ENCODE measurements at places on chromosomes 4 and X.

GRCh38 chr4:19689511-19689910, 562.2 kb upstream of the SLIT2 start:
- no peak for DNase-seq

GRCh38 chrX:85112293-85112692, 108.6 kb downstream of the APOOL start:
- DNase-seq, result no peak

GRCh38 chr4:55157559-55158277, 32.3 kb upstream of the KDR start:
- DNase-seq, result no peak

DNA sequence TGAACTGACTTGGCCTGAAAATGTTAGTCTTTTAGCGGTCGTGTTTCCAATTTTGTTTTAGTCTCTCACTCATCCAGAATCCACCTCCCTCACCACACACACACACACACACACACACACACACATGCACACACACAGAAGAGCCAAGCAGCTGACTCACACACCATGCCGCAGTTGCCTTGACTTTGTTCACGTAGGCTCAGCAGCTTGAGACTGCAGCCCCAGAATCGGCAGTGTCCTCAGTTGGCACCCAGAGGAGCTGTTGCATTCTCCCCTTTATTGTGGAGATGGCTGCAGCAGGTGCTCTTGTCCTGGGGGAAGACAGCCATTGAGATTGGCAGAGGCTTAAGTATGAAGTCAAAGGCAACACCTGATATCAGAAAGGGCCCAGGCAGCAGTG, 20.9 kb upstream of the XPNPEP2 start:
- no peak for DNase-seq

DNA sequence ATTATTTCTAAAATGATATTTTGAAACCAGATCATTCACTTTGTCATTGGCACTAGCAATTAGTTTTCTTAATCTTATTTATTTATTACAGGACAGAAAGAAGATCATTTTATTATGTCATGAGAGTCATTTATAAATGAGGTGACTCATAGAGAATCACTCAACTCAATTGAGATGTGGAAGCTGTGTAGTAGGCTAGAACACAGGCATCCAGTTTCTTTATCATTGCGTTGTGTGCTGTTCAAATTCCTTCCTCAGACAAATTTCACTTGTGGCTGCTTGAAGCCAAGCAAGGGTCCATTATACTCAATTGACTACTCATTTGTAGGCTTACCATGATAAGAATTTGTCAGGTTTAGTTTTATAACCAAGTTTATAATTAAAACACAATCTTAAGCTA, 87.6 kb downstream of the MRPL1 start:
- DNase-seq, result no peak

GRCh38 chr4:40526741-40527140, 102.9 kb downstream of the RBM47 start:
- no peak for DNase-seq

DNA sequence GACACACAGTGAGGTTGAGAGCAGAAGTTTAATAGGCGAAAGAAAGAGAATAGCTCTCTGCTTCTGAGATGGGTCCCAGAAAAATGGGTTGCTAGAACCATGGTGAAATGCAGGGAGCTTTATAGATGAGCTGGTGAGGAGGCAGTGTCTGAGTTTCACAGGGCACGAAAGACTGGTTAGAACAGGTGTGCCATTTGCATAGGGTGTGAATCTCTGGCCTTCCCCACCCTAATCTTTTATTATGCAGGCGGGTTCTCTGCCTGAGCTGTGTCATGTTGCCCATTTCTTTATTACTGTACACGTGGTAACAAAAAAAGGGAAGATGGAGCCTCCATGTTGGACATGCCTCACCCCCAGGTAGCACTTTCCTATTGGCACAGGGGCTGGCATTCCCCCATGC, 39.1 kb downstream of the FUNDC1 start:
- DNase-seq, result no peak

DNA sequence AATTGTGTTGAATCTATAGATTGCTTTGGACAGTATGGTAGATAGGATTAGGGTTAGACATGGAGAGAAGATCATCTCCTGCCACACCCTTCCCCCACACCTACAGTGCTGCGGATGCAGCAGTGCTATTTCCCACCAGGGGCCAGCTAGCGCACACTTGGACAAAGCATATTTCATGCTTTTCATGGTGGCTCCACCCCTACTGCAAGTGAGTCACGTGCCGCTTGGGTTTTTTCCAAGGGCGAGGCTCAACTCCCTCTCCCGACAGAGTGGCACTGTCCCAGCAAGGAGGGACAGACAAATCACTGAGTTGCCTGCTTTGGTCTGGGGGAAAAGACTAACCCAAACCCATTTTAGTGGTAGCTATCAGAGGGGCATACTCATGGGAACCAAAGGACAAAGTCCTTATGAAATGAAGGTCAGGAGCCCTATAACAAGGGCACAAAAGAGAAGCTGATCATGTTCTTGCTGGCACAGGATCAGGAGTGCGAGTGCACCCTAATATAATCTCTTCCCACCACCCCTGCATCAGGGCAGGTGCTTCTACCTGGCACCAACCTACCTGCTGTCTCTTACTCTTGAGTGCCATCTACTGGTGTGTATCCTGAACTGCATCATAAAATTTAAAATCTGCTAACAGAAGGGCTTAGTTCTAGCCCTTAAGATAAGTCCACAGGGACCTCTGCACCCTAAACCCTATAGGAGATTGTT, 55.1 kb upstream of the PGAM4 start:
- DNase-seq, result peak; percentile 6

DNA sequence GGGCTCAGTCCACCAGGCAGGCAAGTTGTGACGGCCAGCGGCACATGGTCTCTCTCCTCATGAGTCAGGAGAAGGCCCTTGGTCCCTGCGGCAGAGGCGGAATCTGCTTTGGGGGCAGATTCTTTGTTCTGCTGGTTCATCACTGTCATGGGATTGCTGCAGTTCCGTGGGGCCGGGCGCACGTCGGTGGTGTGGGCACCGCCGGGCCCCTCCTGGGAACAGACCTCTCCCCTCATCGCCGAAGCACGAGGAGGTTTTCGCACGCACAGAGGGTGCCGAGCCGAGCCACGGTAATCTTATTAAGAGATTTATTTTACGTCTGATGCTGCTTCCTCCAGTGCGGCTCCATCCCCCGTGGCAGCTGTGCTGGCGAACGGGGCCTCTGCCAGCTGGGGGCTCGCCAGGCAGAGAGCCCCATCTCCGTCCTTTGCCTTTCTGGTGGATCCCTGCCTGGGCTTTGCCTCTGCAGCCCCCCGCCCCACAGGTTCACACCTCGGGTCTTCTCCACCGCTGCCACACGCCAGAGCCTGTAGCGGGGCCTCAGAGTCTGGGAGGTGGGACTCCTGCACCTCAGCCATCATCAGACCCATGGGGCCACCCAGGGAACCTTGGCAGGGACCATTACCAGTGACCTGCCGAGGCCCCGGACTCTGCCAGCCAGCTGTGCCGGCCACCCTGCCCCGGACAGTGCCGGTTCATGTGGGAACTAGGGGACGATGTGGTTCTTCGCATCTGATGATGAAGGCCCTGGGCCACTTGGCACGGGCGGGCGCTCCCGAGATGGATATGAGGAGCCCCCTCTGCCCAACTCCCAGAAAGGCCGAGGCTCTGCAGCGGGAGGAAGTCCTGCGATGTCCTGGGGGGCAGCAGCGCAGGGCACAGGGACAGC, 86.7 kb upstream of the NKX1-1 start:
- DNase-seq, result no peak

GRCh38 chr4:156388826-156389225, 435.2 kb upstream of the CTSO start:
- DNase-seq, result no peak

- DNase-seq, result no peak
These were observed 55.5 kb upstream of the FBXW7 start for GRCh38 chr4:152591396-152591795.

- no peak for DNase-seq
These were observed 123.9 kb upstream of the ACSL4 start for GRCh38 chrX:109856974-109857373.

DNA sequence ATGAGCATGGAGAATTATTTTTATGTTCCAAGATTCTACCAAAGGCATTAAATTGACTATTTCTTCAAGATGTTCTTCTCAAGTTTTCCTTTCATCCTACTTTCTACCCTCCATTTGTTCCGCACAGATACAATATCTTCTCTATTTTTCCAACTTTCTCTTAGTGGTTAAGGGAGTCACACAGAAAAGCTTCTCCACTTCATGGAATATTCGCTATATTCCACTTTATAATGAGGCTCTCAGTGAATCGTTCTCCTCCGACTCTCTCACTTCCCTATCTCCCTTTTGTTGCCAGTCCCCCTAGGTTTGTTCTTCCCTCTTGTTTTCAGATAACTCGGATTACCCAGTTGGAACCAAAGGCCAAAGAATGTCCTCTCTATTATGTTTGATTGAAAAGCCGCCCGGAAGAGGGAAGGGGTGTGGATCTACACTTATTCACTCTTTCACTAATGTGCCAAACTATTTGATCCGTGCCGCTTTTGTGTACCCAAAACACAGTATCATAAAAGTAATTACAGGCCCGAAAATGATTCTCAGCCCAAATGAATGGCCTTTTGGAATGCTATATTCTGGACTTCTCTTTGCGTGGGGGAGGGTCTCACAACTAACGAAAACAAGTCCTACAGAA, 1.2 kb downstream of the SH3D19 start:
- DNase-seq, result no peak

DNA sequence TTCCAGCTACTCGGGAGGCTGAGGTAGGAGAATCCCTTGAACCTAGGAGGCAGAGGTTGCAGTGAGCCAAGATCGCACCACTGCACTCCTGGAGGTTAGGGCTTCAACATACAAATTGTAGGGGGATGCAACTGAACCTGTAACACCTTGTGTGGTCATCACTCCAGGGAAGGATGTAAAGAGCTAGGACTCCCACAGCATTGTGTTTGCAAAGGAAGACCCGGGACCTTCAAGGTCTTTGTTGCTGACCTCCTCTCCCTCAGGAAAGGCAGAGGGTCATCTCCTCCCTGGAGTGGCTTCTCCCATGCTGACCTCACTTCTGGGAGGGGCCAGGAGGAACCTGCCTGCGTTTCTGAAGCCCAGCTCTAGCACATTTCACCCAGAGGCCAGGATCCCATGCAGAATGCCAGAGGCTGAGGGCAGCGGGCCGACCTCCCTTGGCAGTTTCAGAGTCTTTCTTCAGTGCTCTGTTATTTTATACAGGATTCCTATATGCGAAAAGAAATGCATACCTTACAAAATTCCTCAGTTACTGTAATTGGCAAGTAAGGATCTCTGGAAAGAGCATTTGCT, 80.2 kb downstream of the HTRA3 start:
- no peak for DNase-seq

GRCh38 chrX:33204889-33205288, 6.5 kb downstream of the DMD start:
- DNase-seq, result no peak
